ENCODE measurements at places on chromosomes 5 and 9.

DNA sequence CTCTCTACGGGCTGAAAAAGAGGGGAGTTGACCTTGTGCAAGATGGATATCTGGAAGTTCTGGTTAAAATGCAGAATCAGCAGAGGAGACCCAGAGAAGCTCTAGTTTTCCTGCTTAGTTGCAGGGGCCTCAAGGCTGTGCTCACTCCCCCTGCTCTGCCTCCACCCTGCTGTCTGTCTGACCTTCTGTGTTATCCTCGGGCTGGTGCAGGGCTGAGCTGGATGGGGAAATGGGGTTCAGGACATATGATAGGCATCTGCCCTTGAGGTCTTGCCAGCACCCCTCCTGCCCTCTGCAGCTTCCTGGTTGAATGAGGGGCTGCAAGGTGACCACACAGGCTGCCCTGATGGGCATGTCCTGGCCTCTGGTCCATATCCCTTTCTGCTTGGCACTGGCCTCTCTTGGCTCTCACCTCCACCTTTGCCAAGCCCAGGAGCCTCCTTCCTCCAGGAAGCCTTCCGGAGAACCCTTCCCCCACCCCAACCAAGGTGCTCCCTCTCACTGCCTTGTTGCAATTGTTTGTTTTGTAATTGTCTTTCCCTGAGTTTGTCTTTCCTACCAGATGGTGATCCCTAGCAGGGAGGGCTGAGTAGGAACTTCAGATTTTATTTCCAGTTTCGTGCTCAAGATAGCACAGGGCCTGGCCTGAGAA, 1.3 kb downstream of the TMEM268 start:
- DNase-seq, result no peak

GRCh38 chr5:56309262-56309826, 76.2 kb upstream of the ANKRD55 start:
- no peak for DNase-seq

GRCh38 chr5:150622157-150622556, 18.3 kb upstream of the SYNPO start:
- no peak for DNase-seq

DNA sequence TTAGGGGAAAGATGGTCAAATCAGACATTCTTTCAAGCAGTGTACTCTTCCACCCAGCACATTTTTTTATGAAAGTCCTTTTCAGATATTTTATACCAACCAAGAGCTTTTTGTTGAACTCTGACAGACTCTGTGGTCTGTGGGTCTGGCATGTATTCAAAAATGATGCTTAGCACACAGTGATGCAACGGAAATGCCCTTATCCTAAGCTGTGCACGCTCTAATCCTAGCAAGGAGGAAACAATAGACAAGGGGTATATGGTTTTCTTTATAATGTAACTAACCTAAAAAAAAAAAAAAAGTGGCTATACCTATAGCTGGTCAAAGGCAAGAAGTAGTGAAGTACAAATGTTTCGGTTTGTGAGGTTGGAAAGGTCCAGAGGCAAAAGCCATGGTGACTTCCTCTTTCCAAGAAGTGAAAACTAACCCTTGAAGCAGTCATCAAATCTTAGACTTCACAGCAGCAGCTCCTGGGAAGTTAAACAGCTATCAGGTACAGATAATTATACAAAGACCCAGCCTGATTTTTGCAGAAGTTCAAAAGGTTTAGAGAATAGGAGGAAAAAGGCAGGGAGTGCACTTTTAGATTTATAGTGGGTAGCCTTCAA, 82.5 kb downstream of the SEMA6A start:
- DNase-seq, result no peak

DNA sequence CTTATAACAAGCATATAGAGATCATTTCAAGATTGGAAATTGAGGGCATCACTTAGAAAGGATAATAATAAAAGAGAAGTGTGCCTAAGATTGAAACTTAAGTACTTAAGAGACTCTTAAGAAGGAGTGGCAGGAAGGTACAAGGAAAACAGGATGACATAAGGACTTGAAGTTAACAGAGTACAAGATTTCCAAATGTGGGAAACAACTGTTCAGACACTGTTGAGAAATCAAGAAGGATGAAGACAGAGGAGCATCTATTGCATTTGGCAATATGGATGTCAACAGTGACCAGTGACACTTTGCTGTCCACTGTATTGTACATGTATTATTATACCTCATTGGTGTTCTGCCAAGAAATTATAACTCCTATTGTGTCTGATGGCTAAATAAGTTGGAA, 157.8 kb upstream of the PTGER4 start:
- no peak for DNase-seq
